Putamen (tissue), 1 donor: ENCODE measurements at places on chromosomes 6 and 20.

- no peak for DNase-seq
These were observed 63.9 kb downstream of the KCNS1 start for GRCh38 chr20:45037050-45037449.

DNA sequence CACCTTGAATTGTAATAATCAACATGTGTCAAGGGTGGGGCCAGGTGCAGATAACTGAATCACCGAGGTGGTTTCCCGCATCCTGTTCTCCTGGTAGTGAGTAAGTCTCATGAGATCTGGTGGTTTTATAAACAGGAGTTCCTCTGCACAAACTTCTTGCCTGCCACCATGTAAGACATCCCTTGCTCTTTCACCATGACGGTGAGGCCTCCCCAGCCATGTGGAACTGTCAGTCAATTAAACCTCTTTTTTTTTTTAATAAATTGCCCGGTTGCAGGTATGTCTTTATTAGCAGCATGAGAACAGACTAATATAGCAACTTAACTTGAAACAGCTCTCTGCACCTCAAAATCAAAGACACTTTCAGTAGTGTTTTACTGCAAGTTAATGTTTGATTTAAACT is 121.6 kb downstream of the OGFRL1 start:
- no peak for DNase-seq

- DNase-seq = no peak
These were observed 423.5 kb downstream of the COL12A1 start for GRCh38 chr6:74782346-74782745.

DNA sequence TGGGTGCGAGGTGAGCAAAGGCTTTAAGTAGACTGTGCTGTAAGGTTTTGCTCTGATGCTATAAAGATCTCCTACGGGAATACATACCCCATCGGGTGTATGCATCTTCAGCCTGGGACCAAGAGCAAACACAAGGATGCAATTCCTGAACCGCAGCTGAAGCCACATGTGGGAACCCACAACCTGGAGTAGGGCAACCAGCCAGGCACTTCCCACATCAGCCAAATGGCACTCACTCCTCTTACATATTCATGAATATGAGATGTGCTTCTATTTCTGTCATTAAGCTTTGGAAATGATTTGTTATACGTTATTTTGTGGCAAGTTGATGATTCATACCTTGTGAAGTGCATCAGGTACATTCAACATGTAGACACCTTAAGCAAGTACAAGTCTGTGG is 619.2 kb downstream of the C6orf118 start:
- DNase-seq = peak; percentile 23

DNA sequence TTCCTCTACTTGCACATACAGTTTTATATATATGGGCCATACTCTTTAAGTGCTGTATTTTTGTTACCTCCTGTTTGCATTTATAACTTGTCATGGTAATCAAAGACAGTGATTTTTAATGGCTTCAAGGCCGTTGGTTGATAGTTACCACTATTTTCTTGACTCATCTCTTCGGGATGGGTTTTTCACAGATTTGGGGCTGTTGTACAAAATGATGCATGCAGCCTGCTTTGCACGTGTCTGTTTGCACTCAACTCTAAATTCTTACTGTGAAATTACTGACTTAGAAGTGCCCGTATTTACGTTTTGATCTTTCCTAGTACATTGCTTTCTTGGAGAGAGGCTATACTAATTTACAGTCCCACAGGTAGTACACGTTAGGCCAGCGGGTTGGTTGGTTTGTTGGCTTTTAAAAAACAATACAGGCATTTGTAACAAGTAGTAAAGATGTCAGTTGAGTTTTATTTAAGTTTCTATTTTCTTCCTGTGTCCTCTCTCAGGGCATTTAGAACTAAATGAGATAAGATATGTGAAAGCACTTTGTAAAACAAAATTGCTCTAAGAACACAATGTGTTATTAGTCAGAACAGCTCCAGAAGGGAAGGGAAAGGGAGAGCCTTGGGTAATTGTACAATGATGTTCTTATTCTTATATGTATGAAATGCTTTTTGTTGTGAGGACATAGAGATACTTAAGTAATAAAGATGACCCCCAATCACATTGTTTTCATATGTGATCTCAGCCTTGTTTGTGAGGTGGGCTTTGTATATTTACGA is 11.7 kb downstream of the JARID2 start:
- DNase-seq = no peak

GRCh38 chr6:25066593-25066992 is 130.8 kb upstream of the RIPOR2 start:
- DNase-seq = no peak

GRCh38 chr6:99186417-99186816 is 163.1 kb downstream of the FAXC start:
- DNase-seq = no peak

- no peak for DNase-seq
These were observed 41.2 kb downstream of the ZC3H12D start for GRCh38 chr6:149443411-149444181.

- no peak for DNase-seq
These were observed 32.5 kb upstream of the SYNCRIP start for GRCh38 chr6:85675030-85675819.

DNA sequence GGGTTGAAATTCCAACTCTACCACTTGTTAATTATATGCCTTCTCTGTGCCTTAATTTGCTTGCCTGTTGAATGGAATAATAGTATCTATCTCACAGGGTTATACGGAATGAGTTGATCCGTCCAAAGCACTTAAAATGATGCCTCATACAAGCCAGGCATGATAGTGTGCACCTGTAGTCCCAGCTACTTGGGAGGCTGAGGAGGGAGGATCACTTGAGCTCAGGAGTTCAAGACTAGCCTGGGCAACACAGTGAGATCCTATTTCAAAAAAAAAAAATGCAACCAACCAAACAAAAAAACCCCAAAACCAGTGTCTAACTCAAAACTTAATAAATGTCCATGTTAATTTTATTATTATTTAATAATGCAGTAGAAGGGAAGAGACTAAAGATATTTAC is 35.3 kb downstream of the SAMHD1 start:
- DNase-seq = no peak

GRCh38 chr20:11124849-11125505 is 451.2 kb upstream of the JAG1 start:
- DNase-seq = peak; percentile 33

DNA sequence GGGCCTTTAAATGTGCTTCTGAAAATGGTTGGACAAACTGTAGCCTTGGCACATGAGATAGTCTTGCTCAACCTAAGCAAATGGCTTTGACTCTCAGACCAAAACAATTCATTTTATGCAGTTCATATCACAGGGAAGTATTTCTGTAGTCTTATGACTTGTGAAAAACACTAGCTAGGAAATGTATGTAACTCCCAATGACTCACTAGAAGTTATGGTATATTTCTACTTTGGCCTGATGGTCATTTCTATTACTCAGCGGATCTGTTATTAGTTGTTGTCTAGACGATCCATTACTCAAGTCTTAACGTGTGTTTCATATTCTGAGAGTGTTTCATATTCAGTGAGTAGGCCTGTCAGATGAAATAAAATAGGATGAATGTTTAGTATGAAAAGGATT is 1333.5 kb downstream of the KHDRBS2 start:
- DNase-seq = no peak

- no peak for DNase-seq
These were observed 28.3 kb upstream of the PREP start for GRCh38 chr6:105431226-105431625.

- no peak for DNase-seq
These were observed 312.4 kb upstream of the ECI2 start for GRCh38 chr6:4447639-4448330.

DNA sequence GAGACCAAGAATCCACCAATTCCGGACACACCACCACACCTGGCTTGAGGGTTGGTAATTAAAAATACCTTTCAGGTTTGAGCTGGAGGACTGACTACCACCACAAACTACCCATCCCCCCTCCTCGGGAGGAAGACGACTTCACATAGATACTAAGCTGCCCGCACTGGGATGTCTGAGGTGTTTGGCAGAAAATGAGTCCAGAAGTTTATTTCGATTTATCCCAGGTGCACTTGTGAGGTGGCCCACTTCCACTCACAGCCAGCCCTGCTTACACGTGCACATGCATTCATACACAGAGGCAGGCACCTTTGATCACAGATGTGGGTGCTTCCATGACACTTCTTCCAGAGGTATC is 187.1 kb downstream of the ID4 start:
- no peak for DNase-seq

DNA sequence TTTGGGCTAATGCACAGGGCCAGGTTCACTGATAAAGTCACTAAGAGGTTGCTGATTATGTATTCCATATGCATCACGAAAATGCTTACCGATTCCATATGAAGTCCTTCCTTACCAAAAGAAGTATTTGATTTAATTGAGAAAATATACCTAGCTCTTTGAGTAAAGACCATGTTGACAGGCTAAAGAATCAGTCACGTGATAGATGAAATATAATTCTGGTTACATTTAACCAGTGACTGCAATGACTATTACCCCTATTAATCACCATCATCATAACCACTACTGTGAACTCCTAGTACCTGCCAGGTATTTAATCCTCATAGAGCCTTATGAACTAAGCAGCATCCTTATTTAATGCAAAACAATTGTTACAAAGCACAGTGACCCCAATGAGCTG is 110.1 kb downstream of the HIVEP2 start:
- DNase-seq = no peak

DNA sequence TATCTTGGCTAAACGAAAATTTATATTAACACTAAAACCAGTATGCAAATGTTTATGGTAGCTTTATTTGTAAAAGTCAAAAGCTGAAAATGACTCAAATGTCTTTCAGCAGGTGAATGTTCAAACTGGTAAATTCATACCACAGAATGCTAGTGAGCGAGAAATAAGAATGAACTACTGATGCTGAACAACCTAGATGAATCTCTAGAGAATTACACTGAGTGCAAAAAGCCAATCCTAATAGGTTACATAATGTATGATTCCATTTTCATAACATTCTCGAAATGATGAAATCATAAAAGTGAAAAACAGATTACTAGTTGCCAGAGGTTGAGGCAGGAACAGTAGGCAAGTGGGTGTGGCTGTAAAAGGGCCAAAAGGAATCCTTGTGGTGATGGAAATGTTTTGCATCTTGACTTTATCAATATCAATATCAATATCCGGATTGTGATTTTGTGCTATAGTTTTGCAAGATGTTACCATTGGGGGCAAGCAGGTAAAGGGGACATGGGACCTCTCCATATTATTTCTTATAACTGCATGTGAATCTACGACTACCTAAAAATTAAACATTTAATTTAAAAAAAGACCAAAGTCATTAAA is 26.1 kb downstream of the ZNF311 start:
- no peak for DNase-seq

DNA sequence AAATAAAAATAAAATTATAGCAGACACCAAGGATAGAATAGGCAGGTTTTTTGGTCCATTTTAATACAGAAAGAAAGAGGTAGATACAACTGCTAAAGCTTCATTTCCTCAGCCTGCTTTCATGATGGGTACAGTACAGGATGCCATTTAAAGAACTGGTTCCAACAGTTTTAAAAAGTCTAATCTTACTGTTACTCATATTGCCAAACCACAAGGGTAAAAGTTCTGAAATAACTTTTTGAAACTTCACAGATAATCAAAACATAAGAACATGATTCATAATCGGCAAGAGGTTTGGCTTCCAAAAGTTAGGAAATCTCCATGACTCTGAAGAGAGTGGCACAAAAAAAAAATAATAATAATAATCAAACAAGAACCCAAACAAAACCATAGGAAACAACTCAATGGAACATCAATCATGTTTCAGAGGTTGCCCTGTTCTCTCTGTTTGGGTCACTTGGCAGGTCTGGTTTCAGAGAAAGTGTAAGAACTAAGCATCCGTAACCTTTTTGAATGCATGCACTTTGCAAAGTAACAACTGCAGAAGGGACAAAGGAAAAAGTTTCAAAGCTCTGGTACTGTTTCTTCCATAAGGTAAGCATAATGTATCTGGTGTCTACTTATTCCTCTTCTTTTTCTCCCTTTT is 79.7 kb downstream of the SMLR1 start:
- no peak for DNase-seq

GRCh38 chr20:63748070-63748933 is 8.7 kb downstream of the SLC2A4RG start:
- DNase-seq = no peak

GRCh38 chr20:36601540-36601939 is 4.0 kb upstream of the RAB5IF start:
- DNase-seq = no peak
